Esophagus (tissue), 2 donors: ENCODE measurements at places on chromosomes 2 and 18. TPM values are rescaled to one million over a fixed set of nuclear protein-coding genes. Genes with fewer than 3 reads are reported as not detected.

The SERPINB12 gene
- polyA plus RNA-seq, result 0.16 TPM

The CNTNAP5 gene
- polyA plus RNA-seq, result not detected

The PRKAG3 gene
- polyA plus RNA-seq, result not detected

The DSC2 gene
- polyA plus RNA-seq, result 63.5 TPM

The CABYR gene
- 0.67 TPM for polyA plus RNA-seq

The EPHA4 gene
- 4.5 TPM for polyA plus RNA-seq
